ENCODE measurements at places on chromosomes 1 and 21.

- peak; percentile 28 for DNase-seq
Measured at GRCh38 chr1:8169364-8170058, 143.4 kb upstream of the ERRFI1 start.

DNA sequence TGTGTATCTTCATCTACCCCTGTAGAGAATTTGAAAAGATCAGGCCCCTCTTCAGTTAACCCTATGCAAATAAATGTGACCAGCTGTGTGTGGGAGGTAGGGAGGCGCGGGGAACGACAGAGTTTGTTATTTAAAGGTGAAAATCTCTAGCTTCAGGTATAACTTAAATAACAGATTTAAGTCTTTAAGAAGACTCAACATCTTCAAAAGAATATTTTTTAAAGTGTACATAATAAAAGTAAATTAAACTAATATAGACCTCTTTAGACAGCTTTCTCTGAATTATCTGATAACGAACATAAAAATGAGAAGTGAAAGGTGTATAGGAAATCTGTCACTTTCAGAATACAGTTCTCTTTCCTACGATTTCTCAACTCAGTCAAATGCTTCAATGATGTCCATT lies 16.0 kb downstream of the ANGPTL3 start:
- DNase-seq = no peak

DNA sequence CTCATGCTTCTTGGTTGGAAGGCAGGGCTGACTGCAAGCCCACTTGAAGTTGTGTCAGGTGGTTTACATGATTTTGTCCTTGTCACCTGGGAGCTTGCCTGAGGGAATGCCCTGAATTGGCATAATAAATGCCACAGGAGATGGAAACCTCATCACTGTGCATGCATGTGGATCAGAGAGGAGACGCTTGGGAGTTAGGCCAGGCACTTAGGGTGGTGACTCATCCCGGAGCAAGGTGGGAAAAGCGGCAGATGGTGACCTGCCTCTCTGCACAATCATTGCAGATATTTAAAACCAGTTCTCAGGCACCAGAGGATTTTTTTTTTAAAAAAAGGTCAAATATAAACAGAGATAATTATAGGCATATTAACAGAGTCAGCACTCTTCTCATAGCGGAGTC lies 202.2 kb upstream of the KIAA0040 start:
- DNase-seq = no peak

- DNase-seq = no peak
Measured at GRCh38 chr1:82398357-82398756, 597.6 kb downstream of the ADGRL2 start.

DNA sequence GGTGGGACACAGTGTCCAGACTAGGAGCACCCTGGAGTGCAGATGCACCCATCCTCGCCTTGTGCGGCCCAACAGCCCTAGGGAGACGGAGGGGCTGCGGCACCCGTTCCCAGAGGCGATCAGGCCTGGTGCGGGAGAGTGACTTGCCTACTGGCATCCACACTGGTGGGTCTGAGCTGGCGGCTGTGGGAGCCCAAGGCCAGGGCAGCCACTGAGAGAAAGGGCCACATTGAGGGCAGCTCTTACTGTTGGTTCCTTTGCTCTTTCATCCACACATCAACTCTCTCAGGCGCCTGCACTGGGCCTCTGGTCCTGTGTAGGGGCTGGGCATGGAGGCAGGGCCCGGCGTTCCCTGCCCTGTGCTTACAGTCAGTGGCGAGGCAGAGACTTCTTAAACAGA lies 8.6 kb downstream of the PODN start:
- no peak for DNase-seq

- no peak for DNase-seq
Measured at GRCh38 chr1:17067069-17067426, 13.2 kb upstream of the SDHB start.

GRCh38 chr1:21869620-21870121 lies 57.6 kb downstream of the LDLRAD2 start:
- DNase-seq = no peak

DNA sequence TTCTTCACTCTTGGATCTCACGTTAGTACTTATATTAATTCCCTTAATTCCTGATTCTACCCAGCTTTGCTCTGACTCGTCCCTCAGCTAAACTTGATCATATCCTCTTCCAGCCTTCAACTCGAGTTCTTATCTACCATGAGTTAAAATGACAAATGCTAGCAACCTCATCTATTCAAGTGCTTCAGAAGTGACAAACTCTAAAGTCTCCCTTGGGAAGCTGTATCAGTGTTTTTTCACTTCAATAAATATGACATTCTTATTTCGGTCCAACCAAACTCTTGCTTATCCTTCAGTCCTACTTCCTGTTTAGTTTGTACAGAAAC lies 75.3 kb downstream of the FOXJ3 start:
- DNase-seq = no peak

DNA sequence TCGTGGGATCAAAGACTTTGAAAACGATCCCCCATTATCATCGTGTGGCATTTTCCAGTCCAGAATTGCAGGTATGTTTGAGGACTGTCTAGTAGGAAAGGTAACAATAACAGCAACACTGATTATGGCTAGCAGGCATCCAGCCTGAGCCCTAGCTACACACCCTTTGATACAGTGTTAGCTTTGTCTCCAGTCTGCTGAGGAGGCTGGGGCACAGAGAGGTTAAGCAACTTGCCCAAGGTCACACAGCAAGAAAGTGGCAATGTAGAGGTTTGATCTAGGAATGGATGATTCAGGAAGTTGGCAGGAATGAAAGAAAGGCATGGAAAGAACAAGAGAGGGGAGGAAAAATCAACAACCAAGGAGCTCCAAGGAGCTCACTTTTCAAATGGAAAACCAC lies 31.2 kb downstream of the UBASH3A start:
- no peak for DNase-seq

- no peak for DNase-seq
Measured at GRCh38 chr21:42550817-42551216, 37.2 kb downstream of the SLC37A1 start.

DNA sequence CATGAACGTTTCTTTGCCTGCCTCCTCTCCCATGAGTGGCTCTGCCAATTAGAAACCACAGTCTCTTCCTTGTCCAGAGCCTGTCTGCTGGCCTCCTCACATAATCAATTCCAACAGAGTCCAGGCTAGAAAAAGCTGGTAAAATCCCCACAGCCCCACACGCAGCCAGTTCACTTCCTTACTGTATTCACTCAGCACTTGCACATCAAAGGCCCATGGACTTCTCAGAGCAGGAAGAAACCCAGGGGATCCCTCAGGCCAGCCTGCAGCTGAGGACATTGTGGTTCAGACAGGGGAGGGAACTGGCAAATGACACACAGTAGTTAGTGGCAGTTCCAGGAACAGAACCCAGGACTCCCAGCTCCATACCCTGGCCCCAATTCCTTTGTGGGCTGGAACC lies 171.6 kb upstream of the EDN2 start:
- no peak for DNase-seq

GRCh38 chr1:202671399-202671798 lies 38.9 kb downstream of the SYT2 start:
- DNase-seq = no peak

DNA sequence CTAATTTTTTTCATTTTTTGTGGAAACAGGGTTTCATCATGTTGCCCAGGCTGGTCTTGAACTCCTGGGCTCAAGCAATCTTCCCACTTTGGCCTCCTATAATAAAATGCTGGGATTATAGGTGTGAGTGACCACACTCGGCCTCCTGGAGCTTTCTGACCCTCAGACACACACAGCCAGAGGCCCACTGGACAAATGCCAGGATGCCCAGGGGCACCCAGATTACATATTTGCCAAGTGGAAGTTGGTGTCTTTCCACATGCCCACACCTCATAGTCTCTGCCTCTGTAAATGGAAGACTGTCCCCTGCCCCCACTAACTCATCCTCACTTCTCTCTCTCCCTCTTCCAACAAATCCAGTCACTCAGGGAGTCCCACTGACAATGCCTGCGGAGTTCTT lies 63.4 kb upstream of the LRP8 start:
- no peak for DNase-seq

GRCh38 chr1:232178191-232178590 lies 451.7 kb downstream of the SIPA1L2 start:
- no peak for DNase-seq

DNA sequence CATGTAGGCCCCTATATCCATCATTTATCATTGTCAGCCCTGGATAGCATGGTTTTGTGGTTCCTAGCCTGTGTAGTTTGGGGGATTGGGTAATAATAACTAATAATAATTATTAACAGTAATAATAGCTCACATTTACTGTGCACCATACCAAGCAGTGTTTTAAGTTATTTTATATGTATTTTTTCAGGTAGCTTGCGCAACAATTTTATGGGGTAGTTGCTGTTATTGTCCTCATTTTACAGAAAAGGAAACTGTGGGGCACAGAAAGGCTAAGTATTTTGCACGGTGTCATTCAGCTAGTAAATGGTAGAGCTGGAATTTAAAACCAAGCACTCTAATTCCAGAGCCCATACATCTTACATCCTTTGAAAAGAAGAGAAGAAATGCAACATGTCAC lies 179.8 kb downstream of the HS2ST1 start:
- DNase-seq = no peak
